ENCODE measurements at places on chromosomes 12 and 14.

DNA sequence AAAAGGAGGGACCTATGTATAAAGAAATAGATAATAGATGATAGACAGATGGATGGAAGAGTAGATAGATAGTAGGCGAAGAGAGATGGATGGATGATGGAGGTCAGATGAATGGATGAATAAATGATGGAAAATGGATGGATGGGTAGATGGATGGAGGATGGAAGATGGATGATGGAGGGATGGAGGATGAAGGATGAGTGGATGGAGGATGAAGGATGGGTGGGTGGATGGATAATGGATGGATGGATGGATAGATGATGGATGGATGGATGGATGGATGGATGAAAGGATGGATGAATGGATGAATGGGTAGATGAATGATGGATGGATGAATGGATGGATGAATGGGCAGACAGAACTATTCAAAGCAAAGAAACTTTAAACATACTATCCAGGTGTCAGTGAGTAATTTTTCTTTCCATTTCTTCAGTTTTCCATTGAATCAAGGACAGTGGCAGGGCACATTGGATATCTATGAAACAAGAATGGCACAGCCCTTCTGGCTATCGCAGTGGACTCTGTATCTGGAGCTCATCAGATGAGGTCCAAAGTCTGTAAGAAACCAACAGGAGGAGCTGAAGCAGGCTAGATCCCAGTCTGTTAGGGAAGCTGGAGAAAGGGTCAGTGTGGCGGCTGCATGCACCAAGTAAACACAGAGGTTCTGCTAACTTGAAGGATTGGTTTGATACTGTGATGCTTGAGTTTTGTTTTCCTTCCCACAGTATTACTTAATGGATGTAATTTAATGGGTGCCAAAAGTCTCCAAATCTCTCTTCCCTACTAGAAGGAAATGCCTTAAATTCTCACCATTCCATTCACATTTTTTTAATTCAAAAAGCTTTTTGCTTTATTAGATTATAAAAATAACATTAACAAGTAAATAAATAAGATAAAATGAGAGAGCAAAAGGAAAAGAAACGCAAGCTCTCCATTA, 18.1 kb upstream of the MED13L start:
- no peak for DNase-seq

DNA sequence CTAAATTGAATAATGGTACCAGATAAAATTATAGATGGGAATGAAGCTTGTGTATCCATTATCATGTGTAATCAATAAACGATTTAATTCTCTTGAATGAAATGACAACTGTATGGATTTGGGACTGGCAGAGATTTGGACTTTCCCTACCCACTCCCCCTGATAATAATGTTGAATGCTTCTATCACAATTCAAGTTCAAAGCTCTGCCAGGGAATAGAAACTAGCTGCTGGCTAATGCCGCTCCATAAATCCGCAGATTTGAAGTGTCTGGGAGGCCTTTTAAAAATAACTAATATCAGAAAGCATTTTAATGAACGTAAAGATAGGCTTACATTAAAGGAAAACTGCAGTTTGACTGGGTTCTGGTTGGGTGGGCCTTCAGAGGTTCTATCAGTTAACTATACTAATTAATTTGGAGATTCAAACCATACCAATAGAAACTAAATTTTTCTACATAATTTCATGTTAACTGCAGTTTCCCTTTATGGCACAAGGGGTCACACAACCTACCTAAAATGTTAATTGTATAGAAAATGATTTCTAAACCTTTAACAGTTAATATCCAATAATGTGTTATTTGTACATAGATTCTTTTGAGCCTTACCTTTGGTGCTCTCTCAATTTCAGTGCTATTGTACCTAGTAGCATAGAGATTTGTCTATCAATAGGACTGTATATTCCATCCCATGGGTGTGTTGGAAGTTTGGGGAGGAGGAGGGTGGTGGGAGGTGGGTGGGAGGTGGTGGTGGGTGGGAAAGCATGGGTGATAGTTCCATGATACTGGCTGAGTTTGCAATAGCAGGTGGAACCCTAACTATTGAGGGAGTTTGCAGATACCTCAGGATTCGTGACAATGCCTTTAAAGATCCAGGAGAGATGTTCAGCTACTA, 4.9 kb downstream of the HNRNPA1 start:
- DNase-seq = no peak

DNA sequence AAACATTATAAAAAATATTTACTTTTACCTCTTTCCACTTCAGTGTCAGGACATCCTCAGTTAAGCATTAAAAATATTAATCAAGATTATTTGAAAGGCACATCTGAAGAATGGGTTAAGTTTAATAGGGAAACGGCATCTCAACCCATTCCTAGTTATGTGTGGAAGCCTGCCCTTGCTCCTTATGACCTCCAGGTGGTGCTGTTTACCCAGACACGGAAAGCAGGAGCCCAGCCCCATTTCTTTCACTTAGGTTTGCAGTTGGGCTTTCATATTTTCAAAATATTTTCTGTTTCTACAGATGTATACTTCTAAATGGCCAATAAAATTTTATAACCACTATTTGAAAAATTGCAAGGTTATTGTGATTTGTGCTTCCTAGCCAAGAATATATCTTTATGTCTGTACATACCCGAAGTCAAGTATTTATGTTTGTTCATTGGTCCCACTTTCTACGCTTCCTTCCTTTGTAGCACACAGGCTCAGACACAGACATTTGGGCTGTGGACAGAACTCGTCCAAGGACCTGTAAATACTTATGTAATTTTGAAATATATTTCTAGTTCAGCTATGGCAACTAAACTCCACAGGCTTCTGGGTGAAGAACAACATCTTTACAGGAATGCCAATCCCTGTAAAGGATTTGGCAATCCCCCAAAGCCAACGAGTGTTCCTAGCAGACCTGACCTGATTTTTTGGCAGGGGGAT, 247.1 kb downstream of the AKAP6 start:
- peak; percentile 27 for DNase-seq

- no peak for DNase-seq
Measured at GRCh38 chr14:63204407-63205043, at the start of gene RHOJ. TSS of gene RHOJ (plus strand) at chr14:63204443. CDS start at chr14:63204870, 427 bp downstream.

DNA sequence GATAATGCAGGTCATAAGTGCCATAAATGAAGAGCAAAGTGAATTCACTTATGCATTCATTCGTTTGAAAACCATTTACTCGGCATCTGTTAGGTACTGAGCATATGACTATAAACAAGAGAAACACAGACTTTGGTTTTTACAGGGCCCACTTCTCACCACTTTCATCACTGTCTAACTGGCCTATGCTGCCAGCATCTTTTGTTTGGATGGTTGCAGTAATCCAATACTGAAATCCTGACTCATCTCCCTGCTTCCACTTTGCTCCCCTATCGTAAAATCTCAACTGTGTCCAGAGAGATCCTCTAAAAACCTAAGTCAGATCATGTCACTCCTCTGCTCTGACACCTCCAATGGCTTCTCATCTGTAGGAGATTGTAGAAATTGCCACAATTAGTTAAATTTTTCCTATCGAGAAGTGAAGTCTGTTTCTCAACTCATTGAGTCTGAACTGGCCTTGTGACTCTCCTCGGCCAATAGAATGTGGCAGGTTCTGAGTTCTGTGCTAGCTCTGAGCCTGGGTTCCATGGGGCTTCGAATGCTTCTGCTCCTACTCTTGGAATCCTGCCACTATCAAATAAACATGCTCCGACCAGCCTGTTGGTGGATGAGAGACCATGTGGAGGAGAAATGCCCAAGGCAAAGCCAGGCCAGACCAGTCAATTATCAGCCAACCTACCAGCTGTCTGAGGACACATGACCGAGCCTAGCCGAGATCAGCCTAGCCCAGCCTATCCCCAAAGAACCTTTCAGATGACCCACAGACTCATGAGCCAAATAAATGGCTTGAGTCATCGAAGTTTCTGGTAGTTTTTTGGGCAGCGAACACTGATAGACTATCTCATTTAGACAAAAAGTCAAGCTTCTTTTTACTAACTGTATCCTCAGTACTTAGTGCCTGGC, 2.2 kb upstream of the BATF start:
- DNase-seq = no peak

- DNase-seq = no peak
Measured at GRCh38 chr12:69932676-69933552, 107.9 kb downstream of the MYRFL start.

DNA sequence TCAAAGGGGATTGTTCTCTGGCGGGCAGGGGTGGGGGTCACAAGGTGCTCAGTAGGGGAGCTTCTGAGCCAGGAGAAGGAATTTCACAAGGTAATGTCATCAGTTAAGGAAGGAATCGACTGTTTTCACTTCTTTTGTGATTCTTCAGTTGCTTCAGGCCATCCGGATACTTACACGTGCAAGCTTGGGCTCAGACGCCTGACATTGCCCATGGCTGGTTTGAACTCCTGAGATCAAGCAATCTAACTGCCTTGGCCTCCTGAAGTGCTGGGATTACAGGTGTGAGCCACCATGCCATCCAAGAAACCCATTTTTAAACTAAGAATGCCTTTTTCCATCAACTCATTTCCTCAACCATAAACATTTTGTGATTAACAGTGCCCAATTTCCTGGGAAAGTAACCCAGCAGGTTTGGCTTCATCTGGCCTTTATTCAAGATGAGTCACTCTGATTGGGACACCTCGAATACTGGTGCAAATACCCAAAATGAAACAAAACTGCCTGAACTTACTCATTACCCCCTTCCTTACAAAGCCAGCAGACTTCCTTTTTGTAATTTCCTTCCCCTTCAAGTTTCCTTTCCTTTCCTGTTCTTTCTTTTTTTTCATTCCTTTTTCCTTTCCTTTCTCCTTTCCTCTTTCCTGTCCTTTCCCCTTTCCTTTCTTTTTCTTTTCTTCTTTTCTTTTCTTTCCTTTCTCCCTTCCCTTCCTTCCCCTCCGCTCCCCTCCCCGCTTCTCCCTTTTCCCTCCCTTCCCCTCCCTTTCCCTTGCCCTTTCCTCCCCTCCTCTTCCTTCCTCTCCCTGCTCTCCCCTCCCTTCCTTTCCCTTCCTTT, 10.2 kb upstream of the RNASE10 start:
- DNase-seq = no peak

GRCh38 chr12:70177631-70178030, 65.6 kb upstream of the CNOT2 start:
- no peak for DNase-seq

DNA sequence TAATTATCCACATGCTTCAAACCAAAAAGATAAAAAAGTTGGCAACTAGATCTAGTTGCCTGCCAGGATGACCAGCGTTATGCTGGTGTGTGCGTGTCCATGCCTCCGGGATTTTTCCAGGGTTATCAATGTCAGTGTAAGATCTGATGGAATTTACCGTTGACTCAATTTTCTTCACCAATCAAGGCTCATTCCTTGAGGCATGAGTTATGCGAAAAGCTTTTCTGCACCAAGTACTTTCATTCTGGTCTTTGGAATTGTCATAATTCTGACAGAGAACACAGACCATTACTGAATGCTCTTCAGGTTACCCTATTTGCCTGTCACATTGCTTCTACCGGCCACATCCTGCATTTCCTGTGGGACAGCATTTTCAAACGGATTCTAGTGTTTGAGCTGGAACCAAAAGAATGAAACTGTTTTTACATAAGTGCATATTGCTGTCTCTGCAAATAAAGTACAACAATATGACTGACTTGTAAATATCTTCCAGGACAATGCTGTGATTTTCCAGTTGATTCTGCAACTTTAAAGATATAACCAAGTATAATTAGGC, 91.8 kb downstream of the DUSP16 start:
- DNase-seq = no peak

DNA sequence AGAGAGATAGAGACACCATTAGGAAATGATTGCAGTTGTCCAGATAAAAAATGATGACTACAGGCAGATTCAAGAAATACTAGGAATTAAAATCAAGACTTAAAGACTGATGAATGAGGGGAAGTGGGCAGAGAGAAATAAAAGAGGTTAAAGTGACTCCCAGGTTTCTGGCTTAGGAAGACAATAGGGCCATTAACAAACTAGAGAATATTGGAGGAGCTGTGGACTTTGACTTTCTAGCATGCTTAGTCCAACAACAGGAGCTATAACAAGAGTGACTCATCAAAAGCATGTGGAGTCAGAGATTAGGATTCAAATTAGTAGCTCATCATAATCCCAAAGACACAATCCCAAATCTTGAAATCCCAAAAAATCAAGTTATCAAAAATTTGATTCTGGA, 101.5 kb downstream of the BMP4 start:
- DNase-seq = no peak

DNA sequence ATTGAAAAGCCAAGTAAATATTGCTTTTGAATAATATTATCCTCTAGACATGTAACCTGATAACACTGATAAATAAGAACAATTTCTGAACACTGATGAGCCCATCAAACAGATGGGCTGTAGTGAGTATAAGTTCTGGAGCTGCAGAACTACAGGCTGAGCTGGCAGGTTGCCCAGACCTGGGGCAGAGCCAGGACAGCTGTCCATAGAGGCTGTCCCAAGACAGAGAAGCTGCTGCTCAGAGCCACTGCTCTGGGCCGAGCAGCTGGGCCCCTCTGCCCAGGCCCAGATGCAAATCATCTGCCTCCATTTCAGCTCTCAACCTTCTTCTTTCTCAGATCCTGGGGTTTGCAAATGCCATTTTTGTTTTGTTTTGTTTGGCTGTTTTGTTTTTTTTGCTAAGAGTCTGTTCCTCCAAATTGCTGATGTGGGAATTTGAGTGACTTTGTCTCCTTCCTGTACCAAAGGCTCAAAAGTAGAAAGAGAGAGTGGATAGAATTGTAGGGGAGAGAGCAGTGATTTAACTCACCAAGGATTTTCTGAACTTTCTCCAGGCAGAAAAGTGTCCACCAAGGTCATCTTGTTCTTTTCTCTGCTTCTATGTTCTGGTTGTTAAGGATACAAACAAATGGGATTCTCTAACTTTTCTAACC, 4.0 kb upstream of the TESPA1 start:
- no peak for DNase-seq

- no peak for DNase-seq
Measured at GRCh38 chr12:116624516-116624915, 65.3 kb downstream of the MAP1LC3B2 start.

- no peak for DNase-seq
Measured at GRCh38 chr14:37550511-37550910, 44.5 kb downstream of the FOXA1 start.

GRCh38 chr12:46722394-46723185, 103.2 kb downstream of the SLC38A4 start:
- DNase-seq = no peak

DNA sequence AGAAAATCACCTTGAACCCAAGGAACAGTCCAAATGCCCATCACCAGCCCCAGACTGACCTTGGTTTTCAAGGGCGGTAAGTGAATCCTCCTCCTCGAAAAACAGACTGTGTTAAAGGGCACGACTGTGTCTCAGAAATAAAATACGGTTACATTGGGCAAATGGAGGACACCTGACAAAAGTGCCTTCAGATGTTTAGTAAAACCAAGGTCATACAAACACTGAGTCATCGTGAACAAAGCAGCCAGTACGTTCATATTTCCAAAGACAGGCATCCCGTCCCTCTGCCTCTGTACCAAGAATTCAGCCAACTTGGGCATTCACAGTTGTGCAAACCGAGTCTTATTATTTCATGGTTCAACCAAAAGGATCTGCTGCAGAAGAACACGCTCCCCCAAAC, 25.9 kb downstream of the FOXN3 start:
- no peak for DNase-seq
